ENCODE measurements at places on chromosomes 13 and 19. TPM values are rescaled to one million over a fixed set of nuclear protein-coding genes. Genes with fewer than 3 reads are reported as not detected.

ZNF296 gene
- total RNA-seq, result 5.0 TPM

YJEFN3 gene
- 8.1 TPM for total RNA-seq

PSG1 gene
- not detected for total RNA-seq

C19orf67 gene
- total RNA-seq, result not detected

CLDN10 gene
- not detected for total RNA-seq

NLRP9 gene
- not detected for total RNA-seq

RXFP2 gene
- not detected for total RNA-seq

KANK3 gene
- 3.6 TPM for total RNA-seq

SYCN gene
- not detected for total RNA-seq

ERICH6B gene
- total RNA-seq, result not detected

LRG1 gene
- total RNA-seq, result 0.09 TPM

MTRF1 gene
- total RNA-seq, result 23.4 TPM

GFY gene
- not detected for total RNA-seq

SRRM5 gene
- total RNA-seq, result 0.41 TPM

RASL11A gene
- 2.7 TPM for total RNA-seq

CYSLTR2 gene
- total RNA-seq, result 1.5 TPM

ZNF708 gene
- 9.3 TPM for total RNA-seq

OR7A5 gene
- total RNA-seq, result not detected

ALKBH7 gene
- total RNA-seq, result 34.9 TPM

CD22 gene
- 2.8 TPM for total RNA-seq

RDH8 gene
- total RNA-seq, result not detected

MBD3L3 gene
- total RNA-seq, result not detected

Data from activated CD8-positive, alpha-beta T cell treated with anti-CD3 and anti-CD28 coated beads for 36 hours (primary cell).